ENCODE measurements at places on chromosomes 11 and 22. TPM values are rescaled to one million over a fixed set of nuclear protein-coding genes. Genes with fewer than 3 reads are reported as not detected.
A peak's percentile ranks its signal among the peaks of the same experiment; 100 is the strongest.

RTN4RL2 gene
- polyA plus RNA-seq, result 0.43 TPM

DNA sequence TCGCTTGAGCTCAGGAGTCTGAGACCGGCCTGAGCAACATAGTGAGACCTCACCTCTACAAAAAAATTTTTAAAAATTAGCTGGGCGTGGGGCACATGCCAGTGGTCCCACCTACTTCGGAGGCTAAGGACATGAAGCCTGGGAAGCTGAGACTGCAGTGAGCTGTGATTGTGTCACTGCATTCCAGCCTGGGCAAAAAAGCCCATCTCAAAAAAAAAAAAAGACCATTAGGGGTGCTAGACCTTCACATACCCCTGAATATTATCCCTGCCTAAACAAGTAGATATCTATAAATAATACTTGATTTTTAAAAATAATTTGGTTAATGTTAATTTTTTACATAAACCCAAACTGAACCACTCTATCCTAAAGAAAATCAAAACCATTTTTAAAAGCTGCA is 24.2 kb downstream of the NUP98 start:
- no peak for DNase-seq

SPTBN2 gene
- polyA plus RNA-seq, result 0.25 TPM

- DNase-seq, result no peak
Measured at GRCh38 chr11:85735876-85736460, 50.0 kb upstream of the CCDC89 start.

- DNase-seq, result no peak
Measured at GRCh38 chr11:94043241-94043640, 22.1 kb downstream of the HEPHL1 start.

DNA sequence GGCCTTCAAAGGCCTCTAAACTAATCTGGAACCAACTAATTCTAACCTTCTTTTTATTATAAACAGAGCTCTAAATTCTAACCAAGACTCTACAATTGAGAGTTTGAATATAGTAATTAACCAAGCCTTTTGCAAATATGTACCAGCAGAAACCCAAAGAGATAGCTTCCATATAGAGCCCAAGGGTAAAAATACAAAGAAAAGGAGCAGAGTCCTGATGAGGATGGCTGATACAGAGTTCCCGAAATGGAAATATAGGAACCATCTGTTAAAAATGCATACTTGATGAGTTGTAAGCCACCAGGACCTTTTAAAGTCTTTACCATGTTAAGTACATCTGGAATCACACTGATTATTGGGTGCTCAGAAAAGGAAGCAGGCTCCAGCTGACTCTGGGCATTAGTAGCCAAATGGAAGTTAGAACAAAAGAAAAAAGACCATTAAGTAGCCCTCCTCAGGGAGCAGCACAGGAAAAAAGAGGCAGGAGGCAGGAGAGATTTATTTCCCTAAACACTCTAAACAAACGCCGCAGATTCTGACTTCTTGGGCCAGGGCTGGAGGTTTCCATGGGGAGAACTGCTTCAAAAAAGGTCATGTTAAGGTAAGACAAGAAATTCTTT is 463.1 kb upstream of the FAT3 start:
- DNase-seq, result no peak

DNA sequence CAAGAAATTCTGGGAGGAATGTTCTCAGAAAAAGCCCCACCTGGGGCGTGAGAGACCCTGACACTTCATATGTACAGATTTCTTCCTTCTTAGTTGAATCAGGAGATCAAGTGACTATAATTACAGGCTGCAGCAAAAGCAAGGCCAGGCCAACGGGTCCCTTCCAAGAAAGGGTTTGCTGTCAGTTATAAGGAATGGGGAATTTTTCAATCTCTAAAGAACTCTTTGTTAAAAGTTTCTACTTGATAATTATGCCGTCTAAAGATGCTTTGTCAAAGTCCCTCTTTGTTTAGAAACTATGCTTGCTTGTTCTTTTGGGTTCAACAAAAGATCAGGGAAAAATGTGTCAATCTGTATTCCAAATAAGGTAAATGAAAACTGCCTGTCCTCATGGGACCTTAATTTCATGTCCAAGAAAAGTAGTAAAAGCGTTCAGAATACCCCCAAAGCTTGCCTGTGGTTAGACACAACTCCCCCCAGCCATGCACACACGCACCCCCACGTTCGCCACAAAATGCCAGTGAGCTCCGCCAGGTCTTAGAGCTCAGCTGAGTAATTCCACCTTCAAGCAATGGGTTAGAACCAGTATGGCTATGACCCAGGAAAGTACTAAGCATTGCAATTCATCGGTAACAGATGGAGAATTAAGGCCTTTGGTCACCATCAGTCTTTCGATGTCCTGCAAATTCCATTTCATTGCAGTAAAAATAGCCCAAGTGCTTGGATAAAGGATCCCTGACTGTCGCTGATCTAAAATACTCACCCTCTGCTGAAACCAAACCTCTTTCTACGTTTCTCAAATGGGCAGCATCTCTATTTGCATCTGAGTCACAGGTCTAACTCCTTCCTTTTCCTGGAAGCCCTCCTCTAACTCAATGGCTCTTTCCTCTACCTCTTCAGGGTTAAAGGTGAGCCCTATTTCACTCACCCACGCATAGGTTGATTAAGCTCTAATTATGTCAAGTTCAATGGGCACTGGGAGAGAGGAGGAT is 419.2 kb upstream of the SYN3 start:
- DNase-seq, result no peak

- DNase-seq, result no peak
Measured at GRCh38 chr11:68938088-68938487, 34.4 kb downstream of the IGHMBP2 start.

- no peak for DNase-seq
Measured at GRCh38 chr11:39651857-39652461, 1807.5 kb downstream of the LRRC4C start.

- no peak for DNase-seq
Measured at GRCh38 chr11:113389272-113389671, 1.7 kb downstream of the ANKK1 start.

MOGAT2 gene
- not detected for polyA plus RNA-seq

GRCh38 chr11:119423509-119424254 is 710 bp upstream of the THY1 start:
- DNase-seq, result no peak

CDC42BPG gene
- 0.02 TPM for polyA plus RNA-seq

DNA sequence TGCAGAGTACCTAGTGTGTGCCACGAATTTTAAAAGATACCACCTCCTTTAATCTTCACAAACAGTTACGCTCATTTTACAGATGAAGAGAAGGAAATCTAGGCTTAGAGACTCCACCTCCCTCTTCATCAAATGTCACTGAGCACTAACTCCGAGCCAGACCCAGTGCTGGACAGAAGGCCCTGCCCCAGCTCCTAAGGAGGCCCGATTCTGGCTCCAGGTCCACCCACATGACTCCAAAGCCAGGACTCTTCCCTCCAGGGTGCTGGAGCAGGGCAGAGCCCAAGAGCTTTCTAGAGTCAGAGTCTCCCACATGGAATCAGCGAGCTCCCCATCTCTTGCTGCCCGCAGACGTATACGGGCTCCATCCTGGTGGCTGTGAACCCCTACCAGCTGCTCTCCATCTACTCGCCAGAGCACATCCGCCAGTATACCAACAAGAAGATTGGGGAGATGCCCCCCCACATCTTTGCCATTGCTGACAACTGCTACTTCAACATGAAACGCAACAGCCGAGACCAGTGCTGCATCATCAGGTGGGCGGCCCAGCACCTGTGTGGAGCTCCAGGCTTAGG is 27.6 kb downstream of the MYO7A start:
- no peak for DNase-seq

LYVE1 gene
- polyA plus RNA-seq, result 0.59 TPM

MPEG1 gene
- not detected for polyA plus RNA-seq

DNA sequence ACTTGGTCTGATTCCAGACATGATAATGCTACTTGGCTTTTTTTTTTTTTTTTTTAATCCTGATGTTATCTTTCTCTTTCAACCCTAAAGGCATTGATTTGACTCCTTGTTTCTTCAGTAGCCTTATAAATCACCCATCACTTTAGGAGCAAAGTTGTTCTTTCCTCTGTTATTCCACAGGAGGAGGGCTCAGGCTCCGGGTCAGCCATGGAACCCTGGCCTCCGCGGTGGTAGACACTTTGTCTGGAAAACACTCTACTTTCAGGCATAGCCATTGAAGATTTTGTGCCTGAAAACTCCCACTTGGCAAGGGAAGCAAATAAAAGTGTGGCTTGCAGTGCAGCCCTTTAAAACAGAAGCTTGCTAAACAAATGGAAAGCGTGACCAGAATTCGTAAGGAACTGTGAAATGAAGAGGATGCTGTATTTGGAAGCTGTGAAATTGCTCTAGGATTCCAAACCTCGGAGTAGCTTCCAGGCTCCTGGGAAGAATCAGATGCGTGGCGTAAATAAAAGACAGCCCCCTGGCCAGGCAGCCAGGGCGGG is 44.9 kb downstream of the ARHGAP8 start:
- no peak for DNase-seq

MYO18B gene
- not detected for polyA plus RNA-seq

GRCh38 chr11:944711-945470 is 19.2 kb downstream of the AP2A2 start:
- DNase-seq, result no peak

GRCh38 chr11:67033661-67034166 is 10.8 kb downstream of the SYT12 start:
- peak; percentile 96 for DNase-seq

SLC22A25 gene
- polyA plus RNA-seq, result not detected

FADD gene
- 41.3 TPM for polyA plus RNA-seq

DNA sequence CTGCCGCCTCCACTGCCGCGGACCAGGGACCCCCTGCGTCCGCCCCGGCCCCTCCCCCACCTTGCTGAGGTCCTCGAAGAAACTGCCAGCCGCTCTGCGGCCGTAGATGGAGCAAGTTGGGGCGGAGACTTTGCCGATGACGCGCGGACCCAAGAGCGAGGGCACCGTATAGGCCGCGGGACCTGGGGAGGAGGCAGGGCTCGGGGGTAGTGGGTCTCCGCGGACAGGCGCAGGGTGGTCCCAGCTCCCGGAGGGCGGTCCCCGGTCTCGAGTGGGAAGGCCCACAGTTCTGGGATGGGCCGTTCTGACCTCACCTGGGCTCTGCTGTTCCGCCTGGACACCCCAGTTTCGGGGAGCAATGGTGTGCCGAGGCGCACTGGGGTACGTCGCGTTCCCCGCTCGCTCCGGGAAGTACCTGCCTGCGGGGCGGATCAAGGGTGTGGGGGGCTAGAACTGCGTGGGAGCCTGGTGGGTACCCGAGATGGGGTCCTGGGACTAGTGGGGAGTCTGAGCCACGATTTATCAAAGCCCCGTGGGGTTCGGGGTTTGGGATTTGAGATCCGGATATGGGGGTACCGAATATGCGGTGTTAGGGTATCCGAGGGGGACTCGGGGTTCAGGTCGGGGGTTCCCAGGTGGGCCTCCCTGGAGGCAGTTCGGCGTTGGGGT is 1.2 kb upstream of the TYMP start:
- DNase-seq, result no peak

IL18BP gene
- polyA plus RNA-seq, result 2.5 TPM

DNA sequence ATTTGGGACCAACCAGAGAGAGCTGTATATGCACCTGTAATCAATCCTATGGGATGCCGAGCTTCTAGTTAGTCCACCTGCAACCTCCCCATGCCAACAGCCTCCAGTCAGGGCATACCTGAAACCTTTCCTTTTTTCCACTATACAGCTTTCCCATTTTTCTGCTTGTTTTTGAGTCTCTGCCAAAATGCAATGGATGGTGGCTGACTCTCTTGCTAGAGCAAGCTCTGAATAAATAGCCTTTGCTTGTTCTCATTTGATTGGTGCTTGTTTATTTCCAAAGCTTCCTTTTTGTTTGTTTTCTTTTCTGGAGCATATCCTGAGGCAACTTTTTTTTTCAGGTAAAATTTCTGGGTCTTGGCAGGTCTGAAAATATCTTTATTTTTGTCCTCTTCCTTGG is 58.0 kb upstream of the PLET1 start:
- DNase-seq, result no peak

- DNase-seq, result no peak
Measured at GRCh38 chr11:89355646-89356045, 135.5 kb downstream of the NOX4 start.

- DNase-seq, result no peak
Measured at GRCh38 chr22:22802339-22802970, 85.2 kb upstream of the IGLL5 start.

EXPH5 gene
- polyA plus RNA-seq, result 0.38 TPM

SYT12 gene
- 0.13 TPM for polyA plus RNA-seq

DNA sequence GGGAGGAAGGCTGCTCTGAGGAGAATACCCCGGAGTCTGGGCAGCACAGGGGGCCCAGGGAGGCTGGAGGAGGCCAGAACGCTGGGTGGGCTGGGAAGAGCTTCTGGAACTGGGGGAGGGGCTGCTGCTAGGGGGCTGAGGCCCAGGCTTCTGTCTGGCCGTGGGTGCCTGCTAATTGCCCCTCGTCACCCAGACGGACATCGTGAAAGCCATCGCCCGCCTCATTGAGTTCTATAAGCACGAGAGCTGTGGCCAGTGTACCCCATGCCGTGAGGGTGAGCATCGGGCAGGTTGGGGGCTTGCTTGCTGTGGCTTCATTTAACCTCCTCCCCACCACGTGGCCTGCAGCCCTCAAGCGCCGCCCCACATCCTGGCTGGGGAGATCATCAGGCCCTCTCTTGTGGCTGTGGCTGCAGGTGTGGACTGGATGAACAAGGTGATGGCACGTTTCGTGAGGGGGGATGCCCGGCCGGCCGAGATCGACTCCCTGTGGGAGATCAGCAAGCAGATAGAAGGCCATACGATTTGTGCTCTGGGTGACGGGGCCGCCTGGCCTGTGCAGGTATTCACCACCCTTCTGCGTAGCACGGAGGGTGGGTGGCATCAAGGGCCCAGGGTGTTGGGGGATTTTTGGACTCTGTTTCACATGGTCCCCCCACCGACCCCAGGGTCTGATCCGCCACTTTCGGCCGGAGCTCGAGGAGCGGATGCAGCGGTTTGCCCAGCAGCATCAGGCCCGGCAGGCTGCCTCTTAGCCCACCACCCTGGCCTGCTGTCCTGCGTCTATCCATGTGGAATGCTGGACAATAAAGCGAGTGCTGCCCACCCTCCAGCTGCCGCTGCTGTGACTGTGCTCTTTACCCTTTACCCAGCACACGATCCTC is 5.2 kb downstream of the NDUFV1 start:
- DNase-seq, result no peak

KRTAP5-11 gene
- not detected for polyA plus RNA-seq

TMEM135 gene
- polyA plus RNA-seq, result 4.6 TPM

- no peak for DNase-seq
Measured at GRCh38 chr22:32448980-32449379, 15.3 kb downstream of the BPIFC start.

DEFB131B gene
- not detected for polyA plus RNA-seq

MIAT gene
- 1.2 TPM for polyA plus RNA-seq

DNA sequence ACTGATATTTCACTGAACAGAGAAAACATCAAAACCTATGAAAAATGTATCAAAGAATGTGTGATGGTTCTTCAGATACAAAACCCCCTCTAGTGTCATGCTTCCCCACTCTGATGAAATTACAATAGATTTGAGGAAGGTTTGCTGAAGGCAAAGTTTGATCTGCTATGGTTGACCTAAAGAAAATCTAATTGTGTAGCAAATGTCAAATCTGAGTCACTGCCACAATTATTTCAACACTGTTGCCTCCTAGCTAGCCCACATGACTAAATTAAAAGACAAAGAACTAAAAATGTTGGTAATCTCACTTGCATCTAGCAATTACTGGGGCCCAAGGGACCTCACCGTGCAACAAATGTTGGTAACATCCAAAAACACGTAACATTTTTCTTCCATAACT is 728.0 kb downstream of the DLG2 start:
- DNase-seq, result no peak

GRCh38 chr22:29947410-29948384 is 64.7 kb downstream of the MTMR3 start:
- DNase-seq, result no peak

- no peak for DNase-seq
Measured at GRCh38 chr22:40486962-40487602, 116.7 kb downstream of the SGSM3 start.

Measured in BJ (cell line).